ENCODE measurements at places on chromosomes 12 and 14.

DNA sequence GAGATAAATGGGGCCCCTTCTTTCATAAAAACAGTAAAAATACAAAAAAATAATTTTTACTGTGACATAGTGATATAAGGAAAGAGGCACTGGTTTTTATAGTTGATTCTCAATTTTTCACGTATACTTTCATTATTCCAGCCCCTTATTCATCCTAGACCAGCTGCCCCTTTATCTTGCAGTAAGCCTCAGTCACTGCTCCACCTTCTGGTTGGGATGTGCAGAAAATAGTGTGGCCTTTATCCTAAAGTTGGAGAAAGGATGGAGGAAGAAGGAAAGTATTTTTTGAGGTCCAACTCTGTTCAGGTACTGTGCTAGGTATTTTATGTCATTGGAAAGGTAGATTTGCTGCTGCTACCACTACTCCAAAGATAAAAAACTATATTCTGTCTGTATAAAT, 172.7 kb downstream of the ANO6 start:
- DNase-seq: no peak

DNA sequence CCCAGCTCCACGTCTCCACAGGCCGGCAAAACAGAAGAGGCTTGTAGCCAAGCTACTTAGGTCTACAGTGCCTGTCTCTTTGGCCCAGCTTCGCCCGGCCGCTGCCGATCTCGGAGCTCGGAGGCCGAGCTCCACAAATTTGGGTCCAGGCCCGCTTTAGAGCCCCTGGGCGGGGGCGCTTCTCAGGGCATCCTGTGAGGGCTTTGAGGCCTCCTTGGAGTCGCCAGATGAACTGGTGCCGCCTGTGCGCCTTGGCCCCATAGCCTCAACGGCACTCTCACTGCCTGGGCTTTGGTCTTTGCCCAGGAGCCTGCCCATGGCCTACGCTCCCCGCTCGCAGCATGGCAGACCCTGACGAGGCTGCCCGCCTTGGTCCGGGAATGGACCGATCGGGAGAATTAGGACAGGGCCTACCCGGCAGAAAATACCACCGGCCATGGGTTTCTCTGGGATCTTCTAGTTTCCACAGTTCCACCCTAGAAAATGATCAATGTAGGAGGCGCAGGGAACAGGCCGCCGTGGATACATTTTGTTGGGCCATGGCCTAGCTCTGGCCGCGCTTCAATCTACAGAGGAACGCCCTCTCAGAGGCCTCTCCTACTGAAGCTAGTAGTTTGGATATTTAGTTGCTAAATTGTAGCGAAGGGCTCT, 953 bp upstream of the NKX2-8 start:
- no peak for DNase-seq

DNA sequence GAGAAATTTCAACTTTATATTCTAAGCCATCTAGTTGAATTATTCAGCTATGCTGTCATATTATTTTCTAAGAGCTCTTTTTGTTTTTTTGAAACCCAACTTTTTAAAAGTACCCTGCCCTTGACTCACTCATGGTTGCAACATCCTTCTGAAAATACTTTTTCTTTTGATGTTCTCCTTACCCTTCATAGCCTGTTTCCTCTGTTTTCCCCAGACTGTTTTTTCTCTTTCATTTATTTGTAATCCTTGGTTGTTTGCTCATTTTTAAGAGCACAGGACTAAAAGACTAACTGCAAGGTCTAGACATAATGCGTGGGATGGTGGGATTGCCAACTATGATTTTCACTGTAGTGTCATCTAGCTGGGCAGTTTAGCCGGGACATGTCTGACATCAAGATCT, 21.2 kb upstream of the CDKL1 start:
- no peak for DNase-seq

GRCh38 chr12:26080911-26081310, 43.9 kb downstream of the BHLHE41 start:
- no peak for DNase-seq

DNA sequence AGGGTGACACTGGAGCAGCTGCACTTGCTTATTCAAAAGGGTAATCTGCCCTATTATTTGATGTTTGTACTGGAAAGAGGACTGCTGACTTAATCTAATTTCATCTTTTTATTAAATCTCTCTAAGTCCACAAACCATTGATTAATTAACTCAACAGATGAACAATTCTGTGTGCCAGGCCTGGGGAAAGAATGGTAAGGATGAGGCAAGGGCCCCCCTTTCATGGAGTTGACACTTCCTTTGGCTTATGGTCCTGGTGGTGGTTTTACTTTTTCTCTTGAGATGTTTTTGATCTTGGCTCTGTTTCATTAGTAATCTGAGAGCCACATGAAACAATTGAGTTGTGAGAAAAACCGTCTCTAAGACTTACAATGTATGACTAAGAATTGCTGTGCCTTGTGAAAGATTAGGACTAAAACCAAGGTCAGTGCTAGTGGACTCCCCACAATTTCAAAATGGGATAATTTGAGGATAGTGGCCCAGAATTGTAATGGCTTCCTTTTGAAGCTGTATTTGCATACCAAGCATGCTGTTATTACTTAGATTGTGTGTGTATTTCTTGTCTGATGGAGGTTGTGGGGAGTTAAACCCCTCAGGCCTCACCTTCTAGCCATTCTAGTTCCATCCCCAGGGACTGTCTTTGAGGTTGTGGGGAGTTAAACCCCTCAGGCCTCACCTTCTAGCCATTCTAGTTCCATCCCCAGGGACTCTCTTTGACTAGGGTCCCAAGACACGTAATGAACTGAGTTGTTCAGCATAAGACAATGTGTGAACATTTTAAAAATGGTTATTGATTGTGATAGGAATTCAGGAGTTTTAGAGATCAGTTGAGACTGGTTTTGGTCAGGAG, 52.5 kb upstream of the EVL start:
- DNase-seq: no peak
